ENCODE measurements at places on chromosomes 6 and 20.

- no peak for DNase-seq
Observed at GRCh38 chr6:166143011-166143410, 24.6 kb downstream of the TBXT start.

GRCh38 chr20:1876217-1876921, 18.8 kb upstream of the SIRPA start:
- no peak for DNase-seq

DNA sequence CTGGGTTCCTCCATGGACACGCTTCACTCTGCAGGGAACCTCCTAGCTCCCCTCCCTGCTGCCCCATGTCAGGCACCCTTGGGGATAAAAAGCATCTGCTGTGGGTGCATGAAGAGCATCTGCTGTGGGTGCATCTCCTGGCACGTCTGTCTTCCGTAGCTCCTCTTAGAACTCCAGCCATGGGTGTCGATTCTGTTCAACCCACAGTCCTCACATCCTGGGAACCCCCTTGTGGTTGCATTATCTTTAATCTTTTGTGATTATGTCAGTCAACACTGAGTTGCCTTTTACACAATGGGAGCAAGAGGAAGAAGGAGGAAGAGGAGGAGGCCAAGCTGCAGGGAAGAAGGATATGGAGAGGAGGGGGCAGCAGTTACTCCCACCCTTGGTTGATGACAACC, 24.1 kb upstream of the CCR6 start:
- DNase-seq = no peak

- no peak for DNase-seq
Observed at GRCh38 chr6:89430201-89430962, 2.6 kb upstream of the ANKRD6 start.

- peak; percentile 44 for DNase-seq
Observed at GRCh38 chr6:30885481-30885998, 1.2 kb downstream of the DDR1 start.

DNA sequence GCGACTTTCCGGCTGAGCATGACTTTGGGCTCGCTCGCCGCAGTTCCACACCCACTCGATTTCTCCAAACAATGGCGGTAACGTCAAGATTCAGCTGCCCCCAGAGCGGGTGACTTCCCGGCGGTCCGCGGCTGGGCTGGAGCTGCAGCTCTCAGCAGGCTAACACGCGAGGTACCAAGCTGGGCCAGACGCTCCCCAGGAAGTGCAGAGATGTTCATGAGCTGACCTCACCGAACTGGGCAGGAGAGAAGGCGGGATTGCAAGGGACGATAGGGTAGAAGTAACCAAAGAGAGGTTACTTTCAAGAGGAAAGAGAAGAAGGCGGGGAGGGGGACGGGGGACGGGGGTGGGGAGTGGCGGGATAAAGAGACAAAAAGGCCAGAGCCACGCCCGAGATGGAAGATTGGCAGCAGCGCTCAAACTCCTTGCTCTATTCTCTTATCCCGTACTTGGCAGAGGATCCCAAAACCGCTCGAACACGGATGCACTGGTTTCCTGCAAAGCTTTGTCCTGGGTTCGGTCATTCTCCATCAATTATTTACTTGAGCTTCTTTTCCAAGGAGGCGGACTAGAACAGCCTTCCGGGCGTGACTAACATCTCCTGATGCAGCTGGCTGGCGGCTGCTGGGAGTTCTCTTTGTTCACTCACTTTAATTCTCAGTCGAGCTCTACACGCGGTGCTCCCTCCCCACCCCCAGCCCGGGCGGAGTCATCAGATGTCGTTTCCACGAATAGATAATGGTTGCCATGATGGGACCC, at the start of gene MTCL3:
Gene MTCL3 (minus strand): TSS at position 626 of the 759 bp plus-strand sequence.
- DNase-seq = no peak

GRCh38 chr6:56922645-56923044, 32.3 kb upstream of the BEND6 start:
- DNase-seq = no peak

DNA sequence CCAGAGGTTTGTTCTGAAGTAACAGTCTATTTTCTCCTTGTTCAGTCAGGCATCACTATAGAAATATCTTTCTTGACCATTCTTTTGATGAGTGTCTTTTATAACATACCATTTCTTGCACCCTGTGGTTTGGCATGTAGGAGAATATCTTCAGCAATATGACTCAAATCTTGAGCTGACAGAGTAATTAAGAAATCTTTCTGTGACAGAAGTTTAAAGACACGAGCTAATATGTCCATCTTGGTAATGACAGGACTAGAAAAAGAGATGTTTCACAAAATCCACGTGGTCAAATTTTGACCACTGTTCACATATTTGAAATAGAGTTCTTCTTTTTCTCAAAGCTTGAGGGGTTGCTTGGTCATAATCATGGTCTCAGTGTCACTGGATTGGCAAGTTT, 149.9 kb downstream of the MYB start:
- DNase-seq = no peak

DNA sequence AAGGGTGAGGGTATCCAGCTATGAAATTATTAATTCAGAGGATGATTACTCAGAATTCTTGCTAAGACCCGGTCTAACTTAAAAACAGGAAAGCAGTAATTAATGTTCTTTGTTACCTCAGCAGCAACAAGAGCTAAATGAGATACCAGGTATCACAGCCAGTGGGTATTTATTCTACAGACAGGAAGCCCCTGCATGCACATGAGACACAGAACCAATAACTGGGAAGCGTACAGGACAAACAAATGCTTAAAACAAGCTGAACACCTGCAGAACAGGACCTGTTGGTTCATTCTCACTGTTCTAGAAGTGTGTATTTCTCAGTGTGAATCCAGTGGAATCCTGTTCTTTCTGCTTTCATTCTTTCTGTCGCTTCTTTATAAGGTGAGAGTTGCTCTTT, 30.9 kb downstream of the SCML4 start:
- no peak for DNase-seq

DNA sequence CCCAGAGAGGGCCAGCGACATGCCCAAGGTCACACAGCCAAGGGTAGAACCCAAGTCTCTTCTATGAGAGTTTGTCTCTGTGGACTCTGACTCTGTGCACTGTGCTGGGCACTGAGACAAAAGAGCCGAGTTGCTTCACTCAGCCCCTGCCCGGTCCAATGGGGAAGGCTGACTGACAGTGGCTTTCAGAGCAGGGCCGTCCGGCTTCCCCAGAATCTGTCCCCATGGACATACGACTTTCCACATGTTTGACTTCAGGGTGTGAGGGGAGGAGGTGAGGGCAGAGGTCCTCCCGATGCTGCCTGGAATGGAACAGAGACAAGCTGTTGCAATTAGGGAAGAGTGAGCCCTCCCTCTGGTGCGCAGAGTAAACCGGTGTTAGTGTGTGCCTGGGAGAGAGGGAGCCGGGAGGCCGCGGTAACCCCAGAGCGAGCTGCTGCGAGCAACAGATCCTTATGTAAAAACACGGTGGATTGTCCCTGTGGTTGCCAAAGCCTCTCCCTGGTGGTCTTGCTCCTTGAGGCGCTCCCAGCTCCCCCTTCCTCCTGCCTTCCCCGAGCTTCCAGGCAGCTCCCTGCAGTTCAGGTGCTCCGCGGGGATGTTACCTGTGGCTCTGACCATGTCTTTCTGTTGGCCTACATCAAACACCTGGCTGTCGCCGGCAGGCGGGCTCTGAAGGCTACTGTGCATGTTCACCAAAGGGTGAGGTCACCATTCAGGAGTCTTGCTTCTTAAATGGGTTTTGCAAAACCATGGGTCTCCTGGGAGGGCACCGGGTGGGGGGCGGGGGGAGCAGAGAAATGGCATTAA, 672 bp downstream of the SIRPA start:
- DNase-seq = no peak

- DNase-seq = no peak
Observed at GRCh38 chr20:50471231-50471630, 39.0 kb upstream of the PTPN1 start.

GRCh38 chr6:145887969-145888368, 73.4 kb upstream of the FBXO30 start:
- DNase-seq = no peak

GRCh38 chr6:117327149-117328004, 62.0 kb downstream of the VGLL2 start:
- DNase-seq = no peak

GRCh38 chr6:39377539-39377950, 55.0 kb upstream of the KCNK16 start:
- no peak for DNase-seq

DNA sequence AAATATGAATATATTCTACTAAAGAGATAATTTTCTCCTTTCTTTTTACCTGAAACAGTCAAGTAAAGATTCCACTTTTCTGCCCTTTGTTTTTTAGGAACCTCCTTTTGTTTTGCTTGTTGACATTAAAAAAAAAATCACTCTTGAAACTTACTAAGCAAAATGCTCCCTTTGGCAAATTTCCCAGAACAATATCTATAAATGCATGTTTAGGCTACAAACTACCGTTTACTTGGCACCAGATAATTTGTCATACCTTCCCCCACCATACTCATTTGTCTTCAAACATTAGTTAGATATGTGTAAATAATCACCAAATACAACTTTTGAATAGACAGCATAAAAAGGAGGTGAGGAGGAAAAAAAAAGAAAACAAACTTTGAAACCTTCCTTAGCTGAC, 604.7 kb downstream of the RFPL4B start:
- DNase-seq = no peak

DNA sequence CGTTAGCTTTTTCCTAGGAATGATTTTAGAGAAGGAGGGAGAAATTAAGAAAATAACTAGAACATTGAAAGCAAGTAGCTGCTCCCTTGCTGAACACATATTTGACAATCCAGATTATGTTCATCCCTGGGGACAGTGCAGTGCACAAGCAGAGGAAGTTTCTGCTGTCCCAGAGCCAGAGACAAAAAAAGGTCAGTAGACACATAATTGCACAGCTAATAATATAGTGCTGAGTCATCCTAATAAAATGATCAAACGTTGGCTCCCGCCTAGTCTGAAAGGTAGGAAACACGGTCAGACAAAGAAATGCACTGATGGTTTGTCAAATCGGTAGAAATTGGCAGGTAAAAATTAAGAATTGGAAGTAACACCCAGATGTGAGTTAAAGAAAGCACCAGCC, 21.7 kb upstream of the SSTR4 start:
- no peak for DNase-seq

- DNase-seq = no peak
Observed at GRCh38 chr20:60718743-60719480, 533.1 kb upstream of the CDH4 start.

- no peak for DNase-seq
Observed at GRCh38 chr6:73768558-73768957, 72.6 kb downstream of the CD109 start.

DNA sequence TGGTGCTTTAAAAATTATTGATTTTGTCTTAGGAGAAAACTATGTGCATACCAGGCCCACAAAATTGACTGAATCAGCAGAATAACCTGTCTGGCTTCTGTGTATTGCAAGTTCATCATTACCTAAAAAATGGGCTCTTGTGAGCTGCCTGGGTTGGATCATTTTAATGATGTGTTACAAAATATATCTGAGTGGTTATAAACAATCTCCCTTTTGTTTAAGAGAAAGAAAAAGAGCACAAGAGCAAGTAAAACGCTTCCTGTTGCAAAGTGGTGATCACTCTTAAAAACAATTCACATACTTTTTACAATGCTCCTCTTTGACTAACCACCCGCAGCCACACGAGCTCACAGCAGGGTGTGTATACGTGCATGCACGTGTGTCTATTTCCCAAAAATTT, 335.1 kb downstream of the HDGFL1 start:
- DNase-seq = no peak

GRCh38 chr6:12137480-12137879, 125.4 kb downstream of the HIVEP1 start:
- no peak for DNase-seq

- no peak for DNase-seq
Observed at GRCh38 chr20:32642257-32643046, 31.3 kb downstream of the C20orf203 start.

DNA sequence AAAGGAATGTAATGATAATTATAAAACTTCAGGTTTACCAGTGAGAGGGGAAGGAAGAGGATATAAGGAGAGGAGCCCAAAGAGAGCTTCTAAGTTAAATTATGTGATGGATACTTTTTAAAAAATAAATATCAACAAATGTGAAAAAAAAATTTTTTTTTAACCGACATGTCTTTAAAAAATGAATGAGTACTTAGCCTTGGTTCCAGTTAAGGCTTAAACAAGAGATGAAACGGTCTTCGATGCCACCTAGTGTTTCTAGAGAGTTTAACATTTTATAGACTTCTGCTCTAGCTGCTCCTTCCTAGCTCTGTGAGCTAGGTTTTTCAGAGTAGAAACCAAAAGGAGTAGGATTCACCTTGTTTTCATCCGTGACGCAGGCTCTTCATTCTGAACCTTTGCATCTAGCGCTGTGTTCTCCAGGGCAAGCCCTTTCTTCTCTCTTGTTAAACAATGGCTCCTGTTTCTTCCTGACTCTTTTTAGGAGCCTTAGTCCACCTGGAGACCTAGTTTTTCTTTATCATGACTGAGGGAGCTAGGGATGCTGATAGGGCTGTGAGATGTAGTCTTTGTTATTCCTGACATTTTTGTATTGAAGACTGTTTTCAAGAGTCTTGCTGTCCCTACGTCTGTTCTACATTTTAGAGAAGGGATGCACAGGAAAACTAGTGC, 42.4 kb upstream of the GNRH2 start:
- no peak for DNase-seq

DNA sequence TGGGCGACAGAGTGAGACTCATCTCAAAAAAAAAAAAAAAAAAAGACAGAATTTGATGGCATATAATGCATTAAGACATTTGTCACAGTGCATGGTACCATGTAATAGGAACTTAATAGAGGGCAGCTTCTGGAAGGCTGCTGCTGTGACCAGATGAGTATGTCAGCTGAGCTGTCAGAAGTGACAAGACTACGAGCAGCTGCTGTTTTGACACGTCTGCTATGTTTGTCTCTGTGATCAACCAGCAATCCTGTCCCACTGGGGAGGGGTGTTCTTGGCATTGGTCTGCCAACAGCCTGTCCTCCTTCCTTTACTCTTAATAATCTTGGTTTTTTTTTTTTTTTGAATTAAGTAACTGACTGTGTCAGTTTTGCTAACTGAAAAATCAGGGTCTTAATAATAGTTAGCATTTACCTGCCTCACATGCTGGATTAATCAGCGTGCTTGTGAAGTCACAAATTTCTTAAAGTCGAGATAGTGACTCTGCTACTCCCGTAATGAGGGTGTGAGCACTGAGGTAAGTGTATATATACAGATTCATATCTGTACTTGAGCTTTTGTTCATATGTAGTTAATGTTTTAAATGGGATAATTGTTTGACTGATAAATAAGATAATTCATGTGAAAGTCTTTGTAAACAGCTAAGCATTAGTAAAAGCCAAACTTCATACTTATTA, 152.4 kb downstream of the BMP2 start:
- no peak for DNase-seq

- no peak for DNase-seq
Observed at GRCh38 chr6:132400555-132400882, 756 bp downstream of the MOXD1 start.

GRCh38 chr20:53748821-53749421, 155.3 kb upstream of the ZNF217 start:
- no peak for DNase-seq

GRCh38 chr6:16179063-16179462, 50.2 kb downstream of the MYLIP start:
- no peak for DNase-seq
